ENCODE measurements at places on chromosomes 7 and 10.

DNA sequence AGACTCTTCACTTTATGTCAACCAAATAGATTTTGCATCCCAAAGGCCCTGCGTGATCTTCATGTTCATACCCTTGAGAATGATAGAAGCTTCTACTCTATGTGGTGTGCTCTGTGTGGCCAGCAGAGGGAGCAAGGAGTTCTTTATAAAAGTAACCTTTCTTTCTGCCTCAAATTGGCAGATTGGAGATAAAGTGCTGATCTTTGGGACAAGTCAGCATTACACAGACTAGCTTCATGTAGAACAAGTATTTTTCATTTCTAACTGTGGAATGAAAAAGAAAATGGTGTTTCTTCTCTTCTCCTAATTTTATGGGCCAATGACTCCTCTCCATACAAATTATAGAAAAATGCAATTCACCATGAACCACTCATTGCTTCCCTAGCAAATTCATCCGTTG, 1214.1 kb downstream of the SORCS1 start:
- peak; percentile 25 for DNase-seq

GRCh38 chr10:21976739-21977138, 26.8 kb downstream of the DNAJC1 start:
- no peak for DNase-seq

GRCh38 chr7:145016068-145016467, 180.2 kb upstream of the TPK1 start:
- no peak for DNase-seq

DNA sequence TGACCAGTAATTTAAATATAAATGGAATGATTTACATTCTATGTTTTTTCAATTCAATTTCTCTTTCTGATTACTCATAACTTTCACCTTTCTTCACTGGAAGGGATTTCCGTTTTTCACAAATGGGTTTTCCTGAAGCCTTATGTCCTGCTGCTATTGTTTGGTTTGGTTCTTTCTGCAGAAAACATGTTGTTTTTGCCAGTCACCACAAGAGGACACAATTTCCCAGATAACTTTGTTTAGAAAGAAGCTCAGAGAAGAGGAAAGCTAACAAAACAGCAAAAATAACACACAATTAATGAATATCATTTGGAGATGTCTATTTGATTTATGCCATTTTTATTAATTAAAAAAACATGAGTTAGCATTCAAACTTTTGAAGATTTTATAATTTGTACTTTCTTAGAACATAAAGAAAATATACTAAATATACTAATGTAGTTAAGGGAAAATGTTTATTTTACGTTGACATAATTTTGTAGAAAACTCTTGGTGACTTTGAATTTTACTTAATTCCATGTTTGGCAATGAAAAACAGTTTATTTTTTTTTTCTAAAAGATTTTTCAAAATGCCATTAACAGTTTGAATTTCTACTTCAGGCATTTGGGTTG, 4.6 kb upstream of the TWIST1 start:
- no peak for DNase-seq

- DNase-seq: no peak
Measured at GRCh38 chr7:150411606-150412005, 32.5 kb downstream of the ZNF775 start.

Data from activated naive CD4-positive, alpha-beta T cell treated with anti-CD3 and anti-CD28 coated beads, Interleukin-2, amount 50 U/mL, for 72 hours (primary cell).